Right hindlimb (tissue), 1 donor: ENCODE measurements at places on chromosomes 7 and 10.
A peak's percentile ranks its signal among the peaks of the same experiment; 100 is the strongest.

DNA sequence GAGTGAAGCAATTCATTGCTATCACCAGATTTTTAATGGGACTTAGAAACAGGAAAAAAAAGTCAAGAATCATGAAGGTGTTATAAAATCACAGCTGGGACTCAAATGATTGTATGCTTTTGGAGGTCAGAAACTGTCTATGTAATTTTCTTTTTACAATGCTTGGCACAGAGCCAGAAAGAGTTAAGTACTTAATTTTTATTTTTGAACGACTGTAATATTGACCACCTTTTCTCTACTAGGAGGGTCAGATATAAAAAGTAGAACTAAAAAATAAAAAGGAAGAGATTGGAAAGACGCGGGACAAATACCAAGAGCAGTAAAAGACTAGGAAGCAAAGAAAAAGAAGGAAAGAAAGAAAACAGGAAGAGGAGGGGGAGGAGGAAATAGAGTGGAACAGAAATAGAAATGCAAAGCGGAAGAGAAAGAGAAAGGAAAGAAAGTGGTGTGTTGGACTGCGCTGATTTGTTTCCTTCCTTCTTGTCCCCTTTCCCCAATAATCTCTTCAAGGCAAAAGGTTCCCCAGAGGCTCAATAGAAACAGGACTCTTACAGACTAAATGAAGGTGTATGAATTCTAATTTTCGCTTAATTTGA, 23.2 kb upstream of the C1GALT1 start:
- DNase-seq: no peak

- DNase-seq: no peak
These were observed 104.9 kb upstream of the ABCB5 start for GRCh38 chr7:20510573-20510900.

- DNase-seq: no peak
These were observed 1120.7 kb downstream of the GATA3 start for GRCh38 chr10:9175200-9175599.

- DNase-seq: no peak
These were observed 2.7 kb downstream of the CALD1 start for GRCh38 chr7:134782121-134782623.

DNA sequence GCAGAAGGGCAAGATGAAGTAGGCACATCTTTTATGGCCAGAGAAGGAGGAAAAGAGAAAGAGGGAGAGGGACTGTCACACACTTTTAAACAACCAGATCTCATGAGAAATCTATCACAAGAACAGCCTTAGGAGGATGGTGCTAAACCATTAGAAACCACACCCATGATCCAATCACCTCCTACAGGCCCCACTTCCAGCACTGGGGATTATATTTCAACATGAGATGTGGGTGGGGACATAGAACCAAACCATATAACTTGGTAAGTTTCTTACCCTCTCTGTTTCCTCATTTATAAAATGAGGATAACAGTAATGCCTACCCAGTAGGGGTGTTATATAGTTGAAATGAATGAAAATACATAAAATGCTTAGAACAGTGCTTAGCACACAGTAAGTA, 66.0 kb downstream of the CHCHD3 start:
- no peak for DNase-seq

GRCh38 chr7:40680657-40681056, 545.9 kb downstream of the SUGCT start:
- DNase-seq: no peak

- no peak for DNase-seq
These were observed 169.1 kb upstream of the TNS3 start for GRCh38 chr7:47751043-47751442.

DNA sequence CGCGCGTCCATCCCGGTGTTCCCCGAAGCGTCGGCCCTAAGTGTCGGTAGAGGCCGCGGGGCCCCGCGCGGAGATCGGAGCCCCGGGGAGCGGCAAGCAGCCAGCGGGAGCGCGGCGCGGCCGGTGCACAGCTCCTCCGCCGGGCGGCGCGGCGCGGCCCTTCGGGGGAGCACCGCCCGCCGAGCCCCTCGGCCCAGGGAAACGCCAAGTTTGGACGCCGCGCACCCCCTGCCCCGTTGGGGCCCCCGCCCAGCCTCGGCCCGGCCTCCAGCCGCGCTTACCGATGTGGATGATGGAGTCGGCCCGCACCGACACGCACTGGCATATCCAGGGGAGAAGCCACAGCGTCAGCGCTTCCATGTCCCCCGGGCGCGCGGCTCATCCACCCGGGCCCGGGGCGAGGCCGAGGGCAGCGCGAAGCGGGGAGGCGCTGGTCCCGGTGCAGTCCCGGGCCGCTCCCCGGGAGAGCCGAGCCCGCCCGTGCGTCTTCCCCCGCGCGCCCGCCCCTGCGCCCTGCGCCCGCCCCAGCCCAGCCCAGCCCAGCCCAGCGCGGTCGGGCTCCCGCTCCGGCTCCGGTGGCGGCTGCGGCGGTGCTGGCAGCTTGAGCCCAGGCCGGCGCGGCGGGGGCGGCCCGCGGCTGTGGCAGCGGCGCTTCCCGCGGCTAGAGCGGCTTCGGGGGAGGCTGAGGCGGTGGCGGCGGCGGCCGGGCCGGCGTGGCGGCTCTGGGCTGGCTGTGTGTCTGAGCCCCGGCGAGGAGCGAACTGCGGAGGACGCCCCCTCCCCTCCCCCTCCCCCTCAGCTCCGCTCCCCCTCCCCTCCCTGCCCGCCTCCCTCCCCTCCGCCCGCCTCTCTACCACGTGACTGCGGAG, at the start of gene GRID1:
TSS of gene GRID1 (minus strand) at position 763 of the 869 bp plus-strand sequence.
- peak; percentile 78 for DNase-seq
